Cardiac fibroblast (primary cell): ENCODE measurements at places on chromosomes 6 and 20.

DNA sequence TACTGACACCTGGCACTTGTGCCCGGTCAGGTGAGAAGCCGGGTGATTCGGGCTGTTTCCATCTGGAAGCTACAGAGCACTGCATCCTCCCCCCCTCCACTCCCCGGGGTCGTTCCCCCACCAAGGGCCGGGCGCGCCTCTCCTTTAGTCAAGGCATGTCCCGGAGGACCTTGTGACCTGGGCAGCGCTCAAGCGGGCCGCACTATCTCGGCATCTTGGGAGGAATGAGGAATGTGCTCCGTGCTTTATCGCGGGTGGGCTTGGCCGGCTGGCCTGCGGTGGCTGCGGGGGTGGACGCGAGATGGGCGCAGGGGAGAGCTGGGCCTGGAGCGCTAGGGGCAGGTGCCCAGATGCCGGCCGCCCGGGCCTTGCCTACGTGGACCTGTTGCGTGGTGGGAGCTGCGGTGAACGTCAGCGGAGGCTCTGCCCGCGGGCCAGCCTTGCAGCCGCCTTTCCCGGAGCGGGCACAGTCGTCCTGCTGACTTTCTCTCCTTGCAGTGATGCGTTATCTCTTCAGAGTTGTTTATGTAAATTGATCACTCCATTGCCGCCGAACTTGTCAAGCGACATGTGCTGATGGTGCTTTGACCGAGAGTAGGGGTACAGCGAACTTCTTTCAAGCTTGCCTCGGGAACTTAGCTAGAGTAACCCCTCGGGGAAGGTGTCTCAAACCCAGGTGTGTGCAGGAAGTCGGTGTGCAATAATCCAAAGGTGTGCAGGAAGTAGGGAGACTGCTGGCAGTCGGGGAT, 1.1 kb downstream of the LRRC1 start:
- DNase-seq, result peak; percentile 19

- DNase-seq, result no peak
Measured at GRCh38 chr6:142913511-142914047, 31.4 kb downstream of the HIVEP2 start.

- DNase-seq, result no peak
Measured at GRCh38 chr20:58138395-58138794, 90.1 kb downstream of the ANKRD60 start.

GRCh38 chr6:3355358-3356055, 96.8 kb downstream of the PSMG4 start:
- DNase-seq, result no peak

GRCh38 chr6:167513778-167514177, 188.9 kb downstream of the TTLL2 start:
- DNase-seq, result no peak

DNA sequence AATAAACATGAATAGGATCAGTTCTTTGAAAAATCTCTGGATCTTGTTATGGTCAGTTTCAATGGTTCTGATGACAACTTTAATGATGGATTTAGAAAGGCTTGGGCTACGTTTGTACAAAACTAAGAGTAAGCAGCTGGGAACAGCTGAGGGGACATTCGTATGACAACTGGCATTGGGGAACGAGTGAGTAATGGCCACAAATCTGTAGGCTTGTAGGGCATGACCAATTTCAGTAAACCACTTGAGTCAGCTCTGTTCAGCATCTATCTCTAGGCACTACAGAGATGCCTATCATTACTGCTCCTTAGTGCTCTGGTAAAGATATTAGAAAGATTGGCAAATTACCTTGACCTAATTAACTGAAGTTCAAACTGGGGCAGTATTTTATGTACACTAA, 1375.6 kb downstream of the EPHA7 start:
- DNase-seq, result no peak

DNA sequence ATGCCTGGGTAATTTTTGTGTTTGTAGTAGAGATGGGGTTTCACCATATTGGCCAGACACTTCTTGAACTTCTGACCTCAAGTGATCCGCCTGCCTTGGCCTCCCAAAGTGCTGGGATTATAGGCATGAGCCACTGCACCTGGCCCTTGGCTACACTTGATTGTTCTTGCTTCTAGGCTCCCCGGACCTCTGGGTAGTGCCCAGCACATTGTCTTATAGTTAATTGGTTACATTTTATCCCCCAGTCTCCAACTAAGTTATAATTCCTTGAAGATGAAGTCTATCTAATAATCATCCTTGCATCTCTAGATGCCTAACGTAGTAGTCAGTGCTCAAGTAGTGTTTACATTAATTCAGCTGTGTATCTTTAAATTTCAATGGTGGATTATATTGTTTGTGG, 11.8 kb downstream of the SMPDL3A start:
- DNase-seq, result no peak

DNA sequence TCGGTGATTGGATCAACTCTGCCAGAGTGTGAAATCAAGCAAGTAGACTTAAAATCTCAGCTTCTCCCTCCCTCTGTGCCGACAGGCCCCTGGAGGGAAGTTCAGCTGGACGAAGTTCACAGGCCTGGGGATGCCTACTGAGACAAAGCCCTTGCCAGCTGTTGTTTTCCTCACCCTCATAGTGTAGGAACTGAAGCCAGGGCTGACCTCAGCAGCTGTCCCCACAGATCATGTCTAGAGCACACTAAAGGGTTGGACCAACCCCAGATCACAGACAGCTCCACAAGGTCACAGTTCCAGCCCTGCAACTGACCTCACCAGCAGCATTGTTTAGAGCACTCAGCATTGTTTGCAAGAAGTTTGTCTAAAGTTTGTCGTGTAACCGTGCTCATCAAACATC, 261.9 kb upstream of the ECI2 start:
- no peak for DNase-seq

DNA sequence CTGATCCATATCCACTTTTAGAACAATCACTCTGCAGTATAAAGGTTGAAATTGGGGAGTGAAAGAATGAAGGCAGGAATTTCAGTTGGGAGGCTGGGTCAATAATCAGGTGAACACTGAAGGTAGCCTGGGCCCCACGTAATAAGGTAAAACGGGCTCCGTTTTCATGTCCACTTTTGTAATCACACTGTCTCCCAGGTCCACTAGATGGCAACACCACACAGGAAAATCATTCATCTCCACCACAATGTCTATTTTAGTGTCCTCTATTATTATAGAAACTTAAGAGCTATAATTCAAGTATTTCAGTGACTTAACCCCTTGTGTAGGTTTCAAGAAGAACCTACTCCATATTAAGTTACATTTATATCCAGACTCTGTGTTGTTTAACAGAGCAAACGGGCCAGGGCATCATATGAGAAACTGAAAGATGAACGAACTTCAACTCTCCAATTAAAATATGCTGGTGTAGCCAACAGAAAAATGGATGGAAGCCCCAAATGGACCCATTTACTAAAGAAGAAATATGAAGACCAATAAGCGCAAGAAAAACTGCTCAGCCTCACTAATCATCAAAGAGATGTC, 45.9 kb upstream of the MC3R start:
- DNase-seq, result peak; percentile 1

GRCh38 chr6:34315780-34316179, 67.0 kb upstream of the SMIM29 start:
- DNase-seq, result no peak

GRCh38 chr6:1479095-1479494, 89.7 kb downstream of the FOXF2 start:
- DNase-seq, result peak; percentile 71

GRCh38 chr20:38168791-38169589, 3.9 kb upstream of the TGM2 start:
- no peak for DNase-seq

DNA sequence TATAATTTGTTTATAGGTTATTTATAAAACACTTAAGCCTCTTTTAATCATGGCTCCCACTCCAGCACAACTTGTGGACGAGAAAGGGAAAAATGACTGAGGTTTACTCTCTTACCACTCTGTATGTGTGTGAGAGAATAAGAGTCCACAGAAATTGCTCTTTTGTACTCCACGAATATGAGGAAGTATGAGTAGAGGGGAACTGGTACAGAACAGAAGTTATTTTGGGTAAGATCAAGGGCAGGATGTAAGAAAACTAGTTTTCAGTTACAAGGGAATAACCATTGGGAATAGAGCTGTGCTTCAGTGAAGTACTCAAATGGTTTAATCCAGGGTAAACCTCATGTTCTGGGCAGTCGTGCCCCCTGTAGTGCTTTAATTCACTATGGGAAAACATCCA, 72.6 kb downstream of the REV3L start:
- DNase-seq, result no peak

GRCh38 chr20:19823971-19824370, 65.9 kb downstream of the RIN2 start:
- peak; percentile 12 for DNase-seq

DNA sequence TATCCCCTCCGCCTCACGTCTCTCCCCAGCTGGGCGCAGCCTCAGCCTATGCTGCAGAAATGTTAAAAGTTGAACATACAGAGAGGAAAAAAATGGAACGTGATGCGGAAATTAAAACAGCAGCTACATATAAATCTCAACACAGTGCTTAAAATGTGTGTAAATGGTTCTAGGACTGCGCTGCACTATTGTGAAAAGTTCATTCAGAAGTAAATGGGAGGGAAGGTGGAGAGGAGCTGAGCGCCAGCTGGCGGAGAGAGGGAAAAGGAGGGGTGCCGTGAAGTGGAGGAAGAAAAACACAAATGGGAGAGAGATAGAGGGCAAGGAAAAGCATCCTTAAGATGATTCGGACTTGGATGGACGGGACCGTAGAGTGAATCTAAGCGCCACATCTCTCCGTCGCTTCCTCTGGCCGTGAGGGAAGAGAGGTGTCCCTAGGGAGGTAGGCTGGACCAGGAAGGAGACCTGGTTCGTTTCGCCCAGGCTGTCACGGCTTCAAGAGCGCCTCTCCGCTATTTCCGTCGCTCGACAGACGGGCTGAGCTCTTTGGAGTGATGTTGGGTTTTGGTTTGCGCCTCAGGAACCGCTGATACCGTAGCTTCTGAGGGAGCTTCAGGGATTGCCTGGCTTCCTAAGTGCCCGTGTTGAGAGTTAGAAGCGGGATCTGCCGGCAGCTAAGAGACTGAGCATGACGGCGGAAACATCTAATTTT, 113.7 kb downstream of the TRIM27 start:
- DNase-seq, result no peak

- no peak for DNase-seq
Measured at GRCh38 chr6:13987400-13987865, 62.7 kb downstream of the RNF182 start.

DNA sequence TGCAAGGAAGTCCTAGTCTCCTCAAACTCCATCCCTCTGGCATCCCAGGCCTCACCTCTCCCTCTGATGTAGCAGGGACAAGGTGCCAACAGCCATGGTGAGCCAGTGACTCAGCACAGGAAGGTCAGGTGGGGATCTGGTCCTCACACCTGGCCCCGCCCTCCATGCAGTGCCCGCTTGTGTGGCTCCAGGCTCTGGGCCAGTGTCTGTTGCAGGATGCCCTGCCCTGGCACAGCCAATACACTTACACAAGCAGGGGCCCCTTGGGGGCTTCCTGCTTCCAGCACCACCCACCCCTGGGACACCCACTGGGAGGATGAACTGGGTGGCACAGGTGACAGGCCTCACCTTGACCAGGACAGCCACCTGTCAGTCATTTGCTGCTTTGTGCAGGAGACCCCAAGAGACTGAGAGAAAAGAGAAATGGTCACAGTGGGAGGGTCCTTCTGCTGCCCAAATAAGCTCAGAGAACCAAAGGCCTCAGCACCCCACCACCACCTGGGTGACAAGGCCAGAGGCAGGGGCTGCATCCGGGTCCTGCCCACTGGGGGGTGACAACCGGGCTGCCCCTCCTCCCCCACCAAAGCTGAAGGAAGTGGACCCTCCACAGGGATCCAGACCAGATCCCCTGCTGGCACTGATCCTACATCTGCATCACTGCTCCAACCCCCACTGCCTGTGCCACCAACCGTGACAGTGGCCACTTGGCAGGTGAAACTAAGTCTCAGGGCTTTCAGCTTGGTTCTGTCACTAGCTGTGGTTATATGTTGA, 658.8 kb upstream of the DEFB115 start:
- DNase-seq, result no peak

DNA sequence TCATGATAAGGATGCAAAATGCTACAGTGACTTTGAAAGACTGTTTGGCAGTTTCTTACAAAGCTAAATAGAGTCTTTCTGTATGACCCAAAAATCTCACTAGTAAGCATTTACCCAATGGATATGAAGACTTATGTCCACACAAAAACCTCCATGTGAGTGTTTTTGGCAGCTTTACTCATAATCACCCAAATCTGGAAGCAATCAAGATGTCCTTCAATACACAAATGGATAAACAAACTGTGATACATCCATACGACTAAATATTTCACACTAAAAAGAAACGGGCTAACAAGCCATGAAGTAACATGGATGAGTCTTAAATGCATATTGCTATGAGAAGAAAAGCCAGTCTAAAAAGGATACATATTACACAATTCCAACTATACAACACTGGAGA, 117.2 kb downstream of the PDE10A start:
- peak; percentile 17 for DNase-seq
